ENCODE measurements at places on chromosomes 12 and 14. TPM values are rescaled to one million over a fixed set of nuclear protein-coding genes. Genes with fewer than 3 reads are reported as not detected.

DNA sequence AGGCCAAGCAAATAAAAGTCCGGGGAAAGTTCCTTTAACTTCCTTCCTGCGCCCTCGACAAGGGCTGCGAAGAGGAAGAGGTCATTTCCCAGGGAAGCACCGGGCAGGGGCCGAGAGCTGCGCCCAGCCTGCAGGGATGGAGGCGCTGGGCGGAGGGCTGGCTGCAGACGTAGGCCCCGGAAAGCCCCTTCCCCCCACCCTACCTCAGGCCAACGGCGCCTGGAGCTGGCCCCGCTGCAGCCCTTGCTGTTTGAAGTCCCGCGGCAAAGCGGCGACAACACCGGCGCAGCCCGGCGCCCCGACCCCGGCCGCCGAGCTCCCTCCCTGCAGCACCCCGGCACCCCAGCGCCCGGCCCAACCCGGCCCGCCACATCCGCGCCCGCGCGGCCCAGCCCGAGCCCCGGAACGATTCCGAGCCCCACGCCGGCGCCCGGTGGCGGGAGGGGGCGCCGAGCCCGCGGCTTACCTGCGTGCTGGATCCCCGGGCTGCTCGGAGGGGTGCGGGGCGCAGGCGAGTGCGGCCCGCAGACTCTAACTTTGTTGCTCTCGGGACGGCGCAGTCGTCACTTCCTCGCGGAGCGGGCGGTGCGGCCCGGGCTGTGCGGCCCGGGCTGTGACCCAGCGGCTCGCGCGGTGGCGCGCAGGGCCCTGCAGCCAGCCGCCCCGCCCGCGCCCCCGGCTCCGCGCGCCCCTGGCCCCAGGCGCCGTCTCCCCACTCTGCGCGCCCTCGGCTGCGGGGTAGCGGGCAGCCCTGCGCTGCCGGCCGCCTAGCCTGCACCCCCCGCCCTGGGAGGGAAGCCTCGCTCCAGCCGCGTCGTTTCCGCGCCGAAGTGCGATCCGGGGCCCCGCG is 64.8 kb upstream of the PTGR2 start:
- DNase-seq = no peak

GRCh38 chr12:132614861-132615578 is 3.6 kb upstream of the P2RX2 start:
- DNase-seq = peak; percentile 80

DNA sequence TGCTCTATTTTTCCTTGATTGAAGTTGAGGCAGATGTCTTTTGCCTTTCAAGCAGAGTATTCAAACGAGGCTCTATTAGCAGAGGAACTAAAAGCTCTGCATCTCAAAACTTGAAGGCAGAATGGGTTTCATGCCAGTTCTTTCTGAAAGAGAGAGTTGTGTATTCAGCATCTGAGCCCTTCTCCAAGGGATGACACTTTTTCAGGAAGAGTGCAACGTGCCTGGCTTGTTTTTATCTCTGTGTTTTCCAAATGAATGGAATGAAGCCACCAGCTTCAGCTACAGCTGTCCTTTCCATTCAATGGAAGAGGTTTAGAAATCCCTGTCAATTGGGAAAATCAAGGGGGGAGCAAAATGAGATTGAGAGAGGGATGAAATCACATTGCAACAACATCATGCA is 14.6 kb downstream of the BEST3 start:
- no peak for DNase-seq

DNA sequence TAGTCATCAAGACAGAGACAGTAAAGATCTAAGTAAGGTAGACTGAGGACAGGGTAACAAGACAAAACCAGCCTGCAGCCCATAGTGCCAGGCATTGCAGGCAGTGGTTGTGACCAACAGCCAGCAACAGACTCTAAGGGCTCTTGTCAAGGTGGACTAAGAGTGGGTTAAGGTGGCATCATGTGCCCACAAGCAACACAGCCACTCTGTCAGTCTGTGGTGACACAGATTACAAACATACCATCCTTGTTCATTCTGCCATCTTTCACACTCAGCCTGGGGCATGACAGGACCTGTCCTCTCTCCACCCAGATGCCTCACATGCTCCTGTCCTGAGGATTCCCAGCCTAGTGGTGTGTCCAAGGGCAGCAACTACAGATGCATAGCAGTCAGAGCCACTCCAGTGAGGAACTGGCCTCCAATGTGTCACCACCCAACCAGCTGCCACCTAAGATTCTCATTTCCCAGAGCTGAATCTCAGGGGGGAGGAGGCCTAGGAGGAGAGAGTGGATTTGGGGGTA is 28.3 kb downstream of the VDR start:
- DNase-seq = no peak

DNA sequence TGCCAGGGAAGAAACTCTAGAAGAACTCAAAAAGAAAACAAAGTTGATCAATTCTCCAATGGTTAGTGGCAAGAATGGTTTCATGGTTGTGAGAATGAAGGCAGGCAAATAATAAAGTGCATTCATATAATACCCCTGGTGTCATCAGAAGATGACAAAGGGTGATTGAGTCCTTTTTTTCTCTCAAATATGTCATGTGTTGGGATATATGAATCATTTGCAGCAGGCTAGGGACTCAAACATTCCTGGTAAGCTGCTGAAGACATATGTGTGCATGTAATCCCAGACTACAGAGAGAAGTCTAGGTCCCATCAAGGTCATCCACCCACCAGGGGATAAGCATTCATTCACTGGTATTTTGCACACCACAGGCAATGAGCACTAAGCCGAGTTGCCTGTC is 82.4 kb upstream of the MYF6 start:
- DNase-seq = no peak

DNA sequence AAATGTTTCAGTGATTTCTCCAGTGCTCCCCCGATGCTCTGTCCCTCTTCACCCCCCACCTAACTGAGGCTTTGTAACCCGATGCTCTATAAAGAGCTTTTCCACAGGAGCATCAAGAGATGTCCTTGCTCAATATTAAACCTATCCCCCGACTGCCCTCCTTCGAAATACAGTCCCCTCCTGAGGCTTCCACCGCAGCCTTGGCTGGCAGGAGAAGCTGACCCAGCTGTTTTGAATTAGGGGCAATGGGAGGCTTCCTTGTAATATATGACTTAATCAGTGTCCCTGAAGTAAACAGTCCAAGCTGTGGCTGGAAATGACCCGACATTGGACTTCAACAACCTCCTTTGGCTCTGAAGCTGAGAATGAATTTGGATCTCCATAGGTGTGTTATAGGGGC is 62.4 kb downstream of the TMEM30B start:
- no peak for DNase-seq

The GSG1 gene
- 1.6 TPM for total RNA-seq

- no peak for DNase-seq
Measured at GRCh38 chr12:131092901-131093603, 139.3 kb downstream of the ADGRD1 start.

DNA sequence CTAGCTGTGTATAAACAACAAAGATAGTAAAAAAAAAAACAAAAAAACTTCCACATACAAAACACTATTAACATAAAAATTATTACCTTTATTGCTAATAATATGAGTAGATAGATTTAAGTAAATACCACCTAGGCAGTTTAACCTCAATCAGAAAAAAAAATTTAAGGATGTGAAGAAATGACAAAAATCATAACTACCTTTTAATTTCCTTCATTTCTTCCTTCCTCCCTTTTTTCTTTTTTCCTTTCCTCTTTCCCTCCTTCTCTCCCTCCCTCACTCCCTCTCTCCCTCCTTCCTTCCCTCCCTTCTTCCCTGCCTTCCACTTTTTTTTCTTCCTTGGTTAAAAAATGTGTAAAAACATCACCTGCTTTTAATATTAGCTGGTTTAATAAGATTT is 81.7 kb downstream of the SOX5 start:
- no peak for DNase-seq

The PRB2 gene
- total RNA-seq = not detected

- DNase-seq = peak; percentile 40
Measured at GRCh38 chr12:116384691-116385485, 107.4 kb upstream of the MED13L start.

The CISTR gene
- total RNA-seq = not detected

All from A172 (cell line).